Tongue (tissue), 3 donors: ENCODE measurements at places on chromosomes 11 and 22.

DNA sequence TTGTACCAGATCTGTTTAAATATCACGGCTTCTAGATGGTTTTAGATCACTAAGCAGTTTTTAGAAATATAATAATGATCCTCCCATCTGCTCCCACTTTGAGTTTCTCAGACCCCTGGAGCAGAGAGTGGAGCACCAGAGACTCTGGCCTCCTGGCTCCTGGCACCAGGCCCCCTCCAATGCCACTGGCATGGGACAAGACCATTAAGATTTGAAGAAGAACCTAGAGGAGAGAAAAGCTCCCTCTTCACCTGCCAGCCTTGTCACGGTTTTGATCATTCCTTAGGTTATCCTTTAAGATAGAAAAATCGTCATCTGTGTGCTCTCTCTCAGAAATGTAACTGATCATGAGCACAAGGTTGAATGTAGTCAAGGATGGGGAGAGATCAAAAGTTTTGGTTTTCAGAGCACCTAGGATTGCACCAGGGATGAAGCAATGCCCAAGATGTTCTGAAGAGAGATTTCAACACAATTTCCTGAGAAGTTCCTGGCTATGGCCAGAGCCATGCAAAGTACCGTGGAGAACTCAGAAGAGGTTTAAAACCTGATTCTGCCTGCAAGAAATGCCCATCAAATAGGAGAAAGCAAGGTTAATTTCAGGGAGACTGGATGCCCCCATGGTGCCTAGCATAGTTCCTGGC lies 22.2 kb downstream of the IL10RA start:
- DNase-seq = no peak

- no peak for DNase-seq
These were observed 194.3 kb upstream of the MTNR1B start for GRCh38 chr11:92775003-92775676.

- peak; percentile 25 for DNase-seq
These were observed 9.1 kb downstream of the SLC3A2 start for GRCh38 chr11:62889484-62890437.

DNA sequence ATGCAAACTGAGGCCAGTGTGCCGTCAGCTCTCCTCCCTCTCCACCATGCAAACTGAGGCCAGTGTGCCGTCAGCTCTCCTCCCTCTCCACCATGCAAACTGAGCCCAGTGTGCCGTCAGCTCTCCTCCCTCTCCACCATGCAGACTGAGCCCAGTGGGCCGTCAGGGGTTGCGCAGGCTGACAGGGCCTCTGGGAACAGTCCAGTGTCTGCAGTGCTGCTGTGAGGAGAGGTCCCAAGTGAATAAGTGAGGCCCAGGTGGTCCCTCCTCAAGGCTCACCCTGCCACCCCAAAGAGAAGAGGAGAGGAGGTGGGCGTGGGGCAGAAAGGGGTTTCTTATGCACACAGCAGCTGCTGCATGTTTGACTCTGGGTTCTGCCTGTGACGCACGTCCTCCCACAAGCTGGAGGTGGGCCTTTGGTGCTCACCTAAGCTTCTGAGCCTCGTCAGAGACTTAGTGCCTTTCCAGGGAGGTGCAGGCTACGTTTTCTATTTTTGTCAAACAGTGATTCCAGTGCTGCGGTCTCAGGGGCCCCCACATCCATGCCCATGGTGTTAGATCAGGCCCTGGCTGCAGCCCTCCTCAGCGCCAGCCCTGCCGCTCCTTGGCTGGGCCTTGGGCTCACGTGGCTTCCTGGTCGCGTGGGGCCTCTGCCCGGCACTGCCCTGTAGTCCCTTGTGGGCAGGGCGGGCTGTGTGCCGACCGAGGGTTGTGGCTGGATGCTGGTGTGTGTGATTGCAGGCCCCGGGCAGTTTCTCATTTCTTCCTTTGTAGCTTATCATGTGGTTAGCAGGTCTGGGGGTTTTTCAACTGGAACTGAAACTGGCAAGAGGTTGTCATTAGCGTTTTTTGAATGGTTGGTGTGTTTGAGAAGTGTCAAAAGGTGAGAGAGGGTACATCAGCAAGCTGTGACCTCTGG lies 7.1 kb downstream of the TPCN2 start:
- DNase-seq = no peak

- DNase-seq = no peak
These were observed 55.9 kb downstream of the PDHX start for GRCh38 chr11:34972366-34972765.

DNA sequence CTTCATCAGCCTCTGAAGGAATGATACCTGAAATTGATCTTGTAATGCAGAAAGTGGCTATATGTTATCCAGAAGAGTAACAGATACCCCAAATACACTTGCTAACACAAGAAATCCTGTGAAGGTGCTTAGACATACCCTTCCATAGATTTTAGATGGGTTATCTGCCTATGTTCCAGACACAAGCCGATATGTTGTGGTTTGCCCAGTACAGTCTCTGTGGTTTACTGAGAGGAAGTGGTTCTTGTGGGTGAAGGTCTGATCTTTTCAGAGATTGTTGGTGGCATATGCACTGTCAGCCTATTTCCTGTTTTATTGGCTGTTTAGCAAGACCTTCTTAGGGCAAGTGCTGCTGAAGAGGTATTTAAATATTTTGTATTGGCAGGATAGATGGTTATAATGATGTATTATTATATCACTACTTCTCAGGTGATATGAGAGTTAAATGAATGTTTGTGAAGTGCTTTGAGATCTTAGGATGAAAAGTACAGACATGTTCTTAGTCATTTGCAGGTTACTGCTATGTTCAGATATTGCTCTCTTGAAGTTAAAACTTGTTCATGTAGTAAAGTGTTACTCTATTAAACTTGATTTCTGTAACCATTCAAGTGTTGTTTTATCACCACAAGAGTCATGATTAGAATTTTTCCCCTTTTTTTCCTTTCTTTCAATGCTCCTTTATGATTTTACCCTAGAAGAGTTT lies 8.2 kb downstream of the ARHGEF12 start:
- DNase-seq = no peak
